Diencephalon (tissue), 1 donor: ENCODE measurements at places on chromosomes 5 and 9. TPM values are rescaled to one million over a fixed set of nuclear protein-coding genes. Genes with fewer than 3 reads are reported as not detected.

Gene CYLC2
- not detected for total RNA-seq

Gene NOL8
- 19.1 TPM for total RNA-seq

Gene NSG2
- total RNA-seq: 655 TPM

Gene MSMP
- total RNA-seq: not detected

Gene TSSK1B
- not detected for total RNA-seq

Gene FOXD4L5
- total RNA-seq: 0.46 TPM

Gene KIF24
- total RNA-seq: 3.2 TPM

Gene SPINK7
- total RNA-seq: not detected

Gene LRRC19
- total RNA-seq: not detected

Gene C1QTNF2
- 2.5 TPM for total RNA-seq

Gene TMED7
- 125 TPM for total RNA-seq

Gene MCIDAS
- not detected for total RNA-seq

Gene COL27A1
- total RNA-seq: 1.6 TPM

Gene PCDHB5
- 11.1 TPM for total RNA-seq

Gene DMRTA1
- 0.92 TPM for total RNA-seq

Gene KIAA0825
- 36.9 TPM for total RNA-seq

Gene RETREG1
- 64.4 TPM for total RNA-seq

Gene TPRN
- 7.8 TPM for total RNA-seq

Gene SLC46A2
- not detected for total RNA-seq

Gene CLTB
- 80.7 TPM for total RNA-seq

Gene GMCL2
- not detected for total RNA-seq

Gene LPAR1
- 25.8 TPM for total RNA-seq

Gene LEAP2
- 1.2 TPM for total RNA-seq

Gene MELK
- 6.9 TPM for total RNA-seq

Gene PTPN3
- 23.5 TPM for total RNA-seq

Gene TAF11L14
- total RNA-seq: not detected

Gene LRRC14B
- 3.2 TPM for total RNA-seq

Gene NELFB
- 38.8 TPM for total RNA-seq

Gene HAVCR1
- 0.23 TPM for total RNA-seq

Gene TLX3
- total RNA-seq: not detected

Gene SPINK4
- not detected for total RNA-seq

Gene MAMDC2
- 2.5 TPM for total RNA-seq

Gene HCN1
- total RNA-seq: 13.4 TPM

Gene RNF183
- total RNA-seq: not detected

Gene GARIN3
- total RNA-seq: not detected

Gene GRIA1
- 141 TPM for total RNA-seq
